ENCODE measurements at places on chromosomes 3 and 15.

- no peak for DNase-seq
These were observed 30.6 kb downstream of the TNIK start for GRCh38 chr3:171429635-171430034.

DNA sequence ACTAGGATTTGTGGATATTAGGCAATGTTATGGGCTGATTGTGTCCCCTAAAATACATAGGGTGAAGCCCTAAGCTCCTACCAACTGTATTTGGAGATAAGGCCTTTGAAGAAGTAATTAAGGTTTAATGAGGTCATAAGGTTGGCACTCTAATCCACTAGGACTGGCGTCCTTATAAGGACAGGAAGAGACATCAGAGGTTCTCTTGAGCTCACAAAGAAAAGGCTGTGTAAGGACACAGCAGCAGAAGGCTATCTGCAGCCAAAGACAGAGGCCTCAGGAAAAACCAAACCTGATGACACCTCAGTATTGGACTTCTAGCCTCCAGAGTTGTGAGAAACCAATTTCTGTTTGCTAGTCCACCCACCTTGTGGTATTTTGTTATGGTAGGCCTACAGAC is 416.7 kb downstream of the ZBTB20 start:
- no peak for DNase-seq

DNA sequence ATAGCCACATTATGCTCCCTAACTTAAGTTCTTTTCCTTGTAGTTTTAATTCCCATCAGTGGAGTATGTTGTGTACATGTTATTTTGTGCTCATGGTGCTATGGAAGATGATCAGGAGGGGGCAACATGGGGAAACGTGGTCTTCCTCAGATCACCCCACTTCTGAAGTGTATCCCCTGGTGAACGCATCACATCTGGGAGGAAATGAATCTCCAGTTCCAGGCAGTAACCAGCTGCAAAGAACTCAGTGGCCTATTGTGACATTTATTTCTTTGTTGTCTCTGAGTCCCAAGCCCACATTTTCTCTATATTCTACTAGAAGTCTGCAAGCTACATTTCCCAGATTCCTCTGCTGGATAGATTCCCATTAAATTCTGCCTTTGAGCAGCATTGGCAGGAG is 217.0 kb downstream of the SATB1 start:
- DNase-seq: no peak

- DNase-seq: no peak
These were observed 230.3 kb downstream of the MAGI1 start for GRCh38 chr3:65808407-65808806.

DNA sequence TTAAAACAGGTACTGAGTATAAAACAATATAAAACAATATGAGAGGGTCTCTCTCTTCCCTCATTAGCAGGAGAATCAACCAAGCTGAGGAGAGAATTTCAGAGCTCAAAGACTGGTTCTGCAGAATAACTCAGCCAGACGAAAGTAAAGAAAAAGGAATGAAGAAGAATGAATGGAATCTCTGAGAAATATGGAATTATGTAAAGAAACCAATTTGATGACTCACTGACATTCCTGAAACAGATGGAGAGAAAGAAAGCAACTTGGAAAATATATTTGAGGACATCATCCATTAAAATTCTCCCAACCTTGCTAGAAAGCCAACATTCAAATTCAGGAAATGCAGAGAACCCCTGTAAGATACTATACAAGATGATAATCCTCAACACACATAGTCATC is 630.9 kb downstream of the PYDC2 start:
- no peak for DNase-seq
